ENCODE measurements at places on chromosomes 12 and 14. TPM values are rescaled to one million over a fixed set of nuclear protein-coding genes. Genes with fewer than 3 reads are reported as not detected.

GRCh38 chr14:40445020-40445419, 1012.8 kb upstream of the FBXO33 start:
- no peak for DNase-seq

MLEC gene
- 136 TPM for total RNA-seq

GRCh38 chr12:65643171-65643570, 181.1 kb upstream of the HMGA2 start:
- no peak for DNase-seq

TBC1D30 gene
- total RNA-seq: 0.84 TPM

- DNase-seq: no peak
Observed at GRCh38 chr14:89241934-89242651, 174.9 kb downstream of the FOXN3 start.

DNA sequence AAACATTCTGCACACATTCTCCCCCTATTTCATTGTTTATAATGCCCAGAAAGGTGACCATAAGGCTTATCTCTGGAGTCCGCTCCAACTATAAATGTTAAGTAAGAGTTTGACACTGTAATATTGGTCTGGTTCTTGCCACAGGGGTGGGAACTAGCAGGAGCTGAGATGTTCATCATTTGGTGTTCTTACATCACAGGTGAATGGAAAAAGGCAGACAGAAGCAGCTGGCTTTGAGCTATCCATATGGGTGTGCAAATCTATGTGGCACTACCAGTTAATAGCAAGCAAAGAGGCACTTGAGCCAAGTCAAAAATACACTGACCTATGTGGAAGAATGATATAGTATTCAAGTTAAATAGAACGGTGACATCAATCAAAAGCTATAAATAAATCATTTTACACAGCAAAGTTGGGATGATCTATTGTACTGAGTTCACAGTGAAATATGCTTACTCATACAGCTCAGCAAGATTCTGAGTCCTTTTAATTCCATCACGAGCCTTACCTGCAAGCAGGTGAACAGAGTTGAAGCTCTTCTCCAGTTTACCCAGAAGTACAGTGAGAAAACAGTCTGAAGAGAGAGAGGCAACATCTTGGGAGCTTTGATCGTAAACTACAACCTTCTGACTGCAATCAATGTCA, 43.2 kb downstream of the DUSP16 start:
- no peak for DNase-seq

LTBP2 gene
- total RNA-seq: 0.23 TPM

DNA sequence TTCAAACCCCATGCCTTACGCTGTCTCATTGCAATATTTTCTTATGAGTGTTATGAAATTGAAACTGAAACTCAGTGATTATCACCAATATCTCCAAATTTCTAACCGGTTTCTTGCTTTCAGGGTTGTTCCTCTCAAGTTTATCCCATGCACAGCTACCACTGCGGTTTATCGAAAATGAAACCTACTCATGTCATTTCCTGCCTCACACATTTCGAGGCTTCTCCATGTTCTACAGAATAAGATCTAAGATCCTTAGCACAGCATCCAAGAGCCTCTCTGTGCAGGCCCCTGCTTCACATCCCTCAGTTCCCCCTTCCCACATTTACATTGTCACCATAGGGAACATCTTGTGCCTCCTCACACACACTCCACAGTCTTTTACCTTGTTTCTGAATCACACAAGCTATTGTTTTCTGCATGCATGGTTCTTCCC, 45.5 kb upstream of the FAR2 start:
- DNase-seq: peak; percentile 65

LRFN5 gene
- total RNA-seq: not detected

EML5 gene
- total RNA-seq: 0.39 TPM

NGB gene
- total RNA-seq: not detected

GRCh38 chr14:26707234-26707633, 109.4 kb upstream of the NOVA1 start:
- DNase-seq: no peak

- no peak for DNase-seq
Observed at GRCh38 chr12:56141946-56142784, 10.2 kb upstream of the MYL6B start.

DNA sequence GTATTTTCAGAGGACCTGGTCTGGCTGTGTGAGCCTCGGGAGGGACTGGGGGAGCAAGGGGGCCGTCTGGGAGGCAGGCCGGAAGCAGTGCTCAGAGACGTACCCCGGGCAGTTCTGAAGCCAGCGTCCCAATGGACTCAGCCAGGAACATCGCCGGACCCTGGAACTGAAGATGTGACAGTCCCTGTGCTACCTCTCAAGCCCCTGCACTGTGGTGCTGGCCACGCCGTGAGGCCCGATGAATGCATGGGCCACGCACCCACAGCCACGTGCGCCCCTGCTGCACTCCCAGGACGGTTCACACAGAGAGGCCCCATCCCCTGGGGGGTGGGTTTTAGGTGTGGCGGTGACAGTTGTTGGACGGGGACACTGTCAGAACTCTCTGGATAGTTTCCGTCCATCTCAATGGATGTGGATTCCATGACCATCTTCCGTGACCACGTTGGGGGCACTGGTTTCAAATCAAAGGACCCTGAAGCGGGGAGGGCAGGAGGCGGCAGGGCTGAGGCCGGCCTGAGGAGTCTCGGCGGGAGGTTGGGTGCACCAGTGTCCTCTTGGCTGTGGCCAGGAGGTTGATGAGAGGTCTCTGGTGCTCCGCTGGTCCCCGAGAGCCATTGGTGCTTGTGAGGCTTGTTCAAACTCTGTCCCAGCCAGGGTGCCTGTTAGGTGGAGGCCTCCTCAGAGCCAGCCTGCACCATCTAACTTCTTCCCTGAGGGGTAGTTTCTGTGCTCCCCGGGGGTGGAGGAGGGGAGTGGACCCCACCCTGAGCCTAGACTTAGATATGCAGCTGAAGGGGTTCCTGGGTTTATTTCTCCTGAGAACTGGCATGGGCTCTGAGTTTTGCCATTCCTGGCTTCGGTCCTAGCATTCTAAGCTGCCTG, 36.3 kb upstream of the TSPAN9 start:
- no peak for DNase-seq

GRCh38 chr14:32329690-32330285, 690 bp downstream of the AKAP6 start:
- no peak for DNase-seq

- no peak for DNase-seq
Observed at GRCh38 chr14:106083082-106083481, 556.7 kb downstream of the TMEM121 start.

DNA sequence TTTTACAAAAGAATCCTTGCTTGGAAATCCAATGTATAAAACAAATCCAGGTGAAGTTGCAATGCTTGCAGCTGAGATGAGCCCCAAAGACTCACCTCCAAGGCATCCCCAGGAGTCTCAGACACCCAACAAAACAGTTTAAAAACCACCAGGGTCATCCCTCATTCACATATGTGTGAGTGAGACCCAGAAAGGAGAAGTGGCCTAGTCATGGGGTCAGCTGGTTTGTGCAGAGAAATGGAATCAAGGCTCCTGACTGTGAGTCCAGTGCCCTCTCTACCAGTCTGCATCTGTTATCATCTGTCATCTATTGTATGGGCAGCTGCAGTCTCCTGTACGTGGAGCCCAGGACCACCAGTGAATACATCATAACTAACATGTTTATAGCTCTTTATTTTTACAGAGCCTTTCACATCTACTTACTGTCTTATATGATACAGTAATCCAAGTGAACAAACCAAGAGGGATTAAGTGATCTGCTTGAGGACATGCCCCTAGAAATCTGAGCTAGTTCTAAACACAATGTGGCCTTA, 27.1 kb downstream of the PLEKHG7 start:
- DNase-seq: no peak

DNA sequence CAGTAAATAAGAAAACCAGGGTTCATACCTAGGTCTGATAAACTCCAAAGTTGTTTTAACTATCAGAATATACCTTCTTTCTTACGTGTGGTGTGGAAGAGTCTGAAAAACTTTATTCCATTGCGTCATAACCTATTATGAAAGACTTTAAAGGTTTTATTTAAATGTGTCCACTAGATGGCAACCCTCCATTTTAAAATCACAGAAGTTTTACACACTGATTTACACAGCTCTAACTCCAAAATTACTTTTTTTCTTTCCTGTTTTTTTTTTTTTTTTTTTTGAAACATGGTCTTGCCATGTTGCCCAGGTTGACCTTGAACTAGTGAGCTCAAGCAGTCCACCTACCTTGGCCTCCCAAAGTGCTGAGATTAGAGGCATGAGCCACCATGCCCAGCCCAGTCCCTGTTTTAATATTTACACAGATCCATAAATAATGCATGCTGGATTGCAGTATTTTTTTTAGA, 17.3 kb upstream of the TMPRSS12 start:
- no peak for DNase-seq

ACOT4 gene
- total RNA-seq: 0.57 TPM

GRCh38 chr12:103812789-103813188, 28.2 kb downstream of the NT5DC3 start:
- DNase-seq: no peak

IFI27 gene
- total RNA-seq: 5.2 TPM

PTPRR gene
- not detected for total RNA-seq

- DNase-seq: no peak
Observed at GRCh38 chr12:45839917-45840316, 110.4 kb downstream of the ARID2 start.

LMNTD1 gene
- total RNA-seq: not detected

TRIM9 gene
- total RNA-seq: 0.46 TPM

GRCh38 chr14:73763396-73763795, 49.2 kb upstream of the PNMA1 start:
- no peak for DNase-seq

DNA sequence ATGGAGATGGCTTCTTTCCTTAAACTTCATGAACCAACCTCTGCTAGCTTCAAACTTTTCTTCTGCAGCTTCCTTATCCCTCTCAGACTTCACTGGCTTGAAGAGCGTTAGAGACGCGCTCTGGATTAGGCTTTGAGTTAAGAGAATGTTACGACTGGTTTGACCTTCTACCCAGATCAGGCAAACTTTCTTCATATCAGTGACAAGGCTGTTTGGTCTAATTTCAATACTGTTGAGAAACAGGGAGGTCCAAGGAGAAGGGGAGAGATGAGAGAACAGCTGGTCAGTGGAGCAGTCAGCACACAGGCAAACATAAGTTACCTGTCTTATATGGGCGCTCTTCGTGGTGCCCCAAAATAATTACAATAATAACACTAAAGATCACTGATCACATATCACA, 14.9 kb downstream of the SCAF11 start:
- DNase-seq: no peak

DNA sequence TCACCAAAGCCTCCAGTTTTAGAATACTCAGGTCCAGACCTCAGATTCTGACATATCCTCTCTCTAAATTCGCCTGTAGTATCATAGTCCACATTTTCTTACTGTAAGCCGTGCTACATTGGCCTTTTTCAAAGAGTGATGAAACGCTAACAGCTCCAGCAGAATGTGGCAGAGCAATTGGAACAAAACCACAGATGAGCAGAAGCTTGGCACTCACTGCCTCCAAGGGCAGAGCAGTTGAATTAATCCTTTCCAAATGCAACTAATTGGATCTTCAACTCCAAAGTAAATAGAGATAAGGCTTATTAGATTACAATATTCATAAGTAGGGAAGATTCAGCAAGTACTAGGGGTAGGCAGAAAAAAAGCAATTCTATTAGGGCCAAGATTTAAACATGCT, 128.3 kb downstream of the SLC35F4 start:
- DNase-seq: no peak

- DNase-seq: no peak
Observed at GRCh38 chr14:48027115-48027514, 351.7 kb upstream of the MDGA2 start.

DNA sequence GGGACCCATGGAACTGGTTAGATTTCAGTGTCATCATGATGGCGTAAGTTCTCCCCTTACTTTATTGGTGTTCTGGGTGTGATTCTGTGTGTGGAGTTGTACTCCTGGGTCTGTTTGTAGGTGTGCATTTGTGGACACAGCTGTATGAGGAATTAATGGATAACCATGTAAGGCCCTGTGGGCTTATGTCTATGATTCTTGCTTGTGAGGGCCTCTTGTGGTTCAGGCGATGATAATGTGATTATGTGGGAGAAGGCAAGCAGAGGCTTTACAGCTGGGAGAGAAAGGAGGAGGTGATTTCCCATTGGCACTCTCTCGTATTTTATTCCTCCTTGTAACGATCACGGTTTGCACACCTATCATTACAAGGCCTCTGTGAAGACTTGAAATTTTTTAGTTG, 96.1 kb downstream of the SCN8A start:
- no peak for DNase-seq

ST8SIA1 gene
- 0.39 TPM for total RNA-seq

DNA sequence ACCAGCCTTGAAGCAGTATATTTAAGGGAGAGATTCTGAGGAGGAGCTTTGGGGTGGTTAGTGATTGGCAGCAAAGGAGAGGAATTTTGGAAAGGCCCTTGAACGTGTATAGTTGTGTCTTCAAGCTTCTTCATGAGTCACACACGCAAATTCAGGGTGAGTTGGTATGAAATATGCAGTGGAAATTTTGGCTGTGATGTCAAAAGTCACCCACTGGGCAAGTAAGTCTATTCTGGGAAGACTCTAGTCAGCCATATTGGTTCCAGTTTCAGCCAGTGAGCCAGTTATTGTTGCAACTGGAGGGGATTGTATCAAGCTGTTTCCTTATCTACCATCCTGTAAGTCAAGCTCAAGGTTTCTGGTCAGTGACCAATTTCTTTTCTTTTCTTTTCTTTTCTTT, 32.0 kb upstream of the VASH1 start:
- DNase-seq: no peak

- DNase-seq: no peak
Observed at GRCh38 chr12:15732341-15733061, 56.7 kb downstream of the EPS8 start.

- no peak for DNase-seq
Observed at GRCh38 chr14:94578712-94579111, 2.5 kb upstream of the SERPINA5 start.

KRT6C gene
- not detected for total RNA-seq

MYBPC1 gene
- total RNA-seq: not detected

DNA sequence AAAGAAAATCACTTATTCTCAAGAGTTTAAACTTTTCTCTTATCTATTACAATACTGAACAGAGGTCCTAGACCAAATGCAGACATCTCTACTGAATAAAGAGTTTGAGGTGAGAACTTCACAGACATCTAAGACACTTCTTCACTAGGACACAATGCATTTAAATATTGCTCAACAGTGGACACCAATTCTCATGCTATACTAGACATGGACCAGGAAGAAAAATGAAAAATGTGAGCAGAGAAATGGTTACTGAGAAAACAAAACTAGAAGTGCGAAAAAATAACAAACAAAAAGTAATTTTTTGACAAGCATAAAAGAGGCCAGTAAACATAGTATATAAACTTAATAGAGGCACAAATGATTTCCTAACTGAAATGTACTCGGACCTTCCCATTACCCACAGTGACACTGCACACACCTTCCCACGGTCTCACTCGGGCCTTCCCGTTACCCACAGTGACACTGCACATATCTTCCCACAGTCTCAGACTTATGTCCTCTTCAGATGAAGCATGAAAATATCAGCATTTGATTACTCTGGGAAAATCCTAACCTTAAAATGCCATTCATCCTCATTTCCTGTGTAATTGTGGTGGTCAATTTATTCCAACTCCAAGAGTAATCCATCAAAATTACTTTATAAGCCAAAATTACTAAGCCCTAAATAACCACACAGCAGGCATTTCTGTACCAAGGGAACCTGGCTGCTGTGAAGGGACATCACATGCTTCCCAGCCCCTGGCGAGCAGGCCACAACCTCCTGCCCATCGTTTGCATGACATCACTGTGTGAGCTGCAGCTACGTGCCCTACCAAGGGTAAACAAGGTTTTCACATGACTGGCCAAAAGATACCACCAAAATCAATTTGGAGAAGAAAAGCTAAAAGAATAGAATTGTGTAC, 6.4 kb downstream of the SLC15A4 start:
- no peak for DNase-seq

Data from activated T-helper 2 cell treated with anti-CD3 and anti-CD28 coated beads, Interferon-gamma antibody, Interleukin-2, Interleukin-4, amounts not matched to agents 10 μg/mL and 5 μg/mL and 100 μg/mL, durations not matched to agents 14 hours and 24 hours and 36 hours (primary cell).